ENCODE measurements at places on chromosomes 5 and 9. TPM values are rescaled to one million over a fixed set of nuclear protein-coding genes. Genes with fewer than 3 reads are reported as not detected.

SH3PXD2B gene
- total RNA-seq: 50.1 TPM

GRCh38 chr9:1837453-1838084 lies 177.6 kb upstream of the SMARCA2 start:
- DNase-seq: peak; percentile 90

DNA sequence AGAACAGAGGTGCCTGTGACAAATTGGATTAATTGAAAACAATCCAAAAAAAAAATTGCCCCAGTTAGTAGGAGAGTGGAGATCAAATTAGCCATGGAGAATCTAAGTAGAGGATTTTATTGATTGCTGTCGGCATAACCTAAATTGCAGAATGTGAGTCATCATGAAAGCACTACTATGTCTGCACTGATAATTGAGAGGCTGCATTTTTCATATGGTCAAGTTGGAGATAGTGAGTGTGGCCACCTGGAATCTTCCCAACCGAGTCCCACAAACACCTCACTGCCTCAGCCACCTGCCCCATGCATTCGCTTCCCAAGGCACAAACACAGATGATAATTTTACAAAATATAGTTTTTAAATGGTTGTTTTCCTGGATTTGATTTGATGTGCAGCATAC lies 123.7 kb downstream of the NTRK2 start:
- DNase-seq: no peak

GRCh38 chr9:83936523-83936922 lies 15.3 kb upstream of the KIF27 start:
- DNase-seq: no peak

FOXD4L5 gene
- total RNA-seq: not detected

SLC36A1 gene
- total RNA-seq: 8.2 TPM

DNA sequence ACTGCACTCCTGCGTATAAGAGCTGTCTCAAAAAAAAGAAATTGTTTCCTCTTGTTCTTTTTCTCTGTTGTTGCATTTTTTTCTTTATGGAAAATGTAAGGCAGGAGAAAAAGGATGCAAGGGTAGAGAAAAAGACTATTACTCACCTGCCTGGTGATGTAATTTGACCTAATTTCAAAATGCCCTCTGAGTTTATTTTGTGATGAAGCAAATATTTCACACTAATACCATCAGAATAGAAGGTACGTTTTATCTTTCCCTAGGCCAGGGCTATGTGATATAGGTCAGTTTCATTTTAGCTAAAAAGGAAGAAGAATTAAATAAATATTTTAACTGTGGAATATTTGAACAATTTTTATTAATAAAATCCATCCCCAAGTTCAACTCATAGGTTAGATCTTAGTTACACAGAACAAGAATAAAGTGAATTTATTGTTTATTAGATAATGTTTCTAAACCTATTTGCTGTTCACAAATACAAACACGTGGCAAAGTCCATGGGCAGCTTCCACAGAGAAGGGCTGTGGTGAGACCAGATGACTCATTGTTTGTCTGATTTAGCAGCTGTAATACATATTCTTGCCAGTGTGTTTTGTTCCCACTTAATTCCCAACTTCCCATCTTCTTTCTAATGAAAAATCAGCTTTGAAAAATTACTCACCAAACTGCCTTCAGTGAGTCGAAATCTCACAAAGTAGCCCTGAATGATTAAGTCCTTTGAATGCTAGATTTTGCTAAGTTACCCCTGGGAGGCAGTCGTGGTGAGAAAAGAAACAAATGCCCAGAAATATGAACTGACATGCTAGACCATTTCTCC lies 52.8 kb upstream of the CCDC112 start:
- DNase-seq: no peak

PHF24 gene
- total RNA-seq: 0.14 TPM

DNA sequence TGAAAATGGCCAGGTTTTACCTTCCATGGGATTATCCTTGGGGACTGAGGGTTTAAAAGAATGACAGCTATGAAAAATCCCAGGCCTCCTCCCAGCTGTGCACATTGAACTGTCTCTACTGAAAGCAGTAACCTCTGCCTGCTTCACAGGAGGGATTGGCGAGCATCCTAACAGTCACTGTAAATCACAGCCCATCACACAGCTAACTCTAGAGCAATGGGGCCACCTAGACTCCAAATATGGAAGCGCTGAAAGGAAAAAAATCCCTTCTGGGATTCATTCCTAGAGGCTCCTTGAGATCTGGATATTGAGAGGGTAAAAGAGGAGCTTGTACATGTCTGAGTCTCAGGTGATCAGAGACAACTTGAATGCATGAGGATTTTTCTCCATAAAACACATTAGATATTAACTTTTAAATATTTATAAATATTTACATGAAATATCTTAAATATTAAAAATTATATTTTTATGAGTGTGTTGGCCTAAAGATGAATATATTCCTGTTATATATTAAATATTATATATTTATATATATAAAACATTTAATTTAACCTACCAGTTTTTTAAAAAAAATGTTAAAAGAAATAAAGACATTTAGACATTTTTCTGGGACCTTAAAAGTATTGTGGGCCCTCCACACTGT lies 133.8 kb upstream of the SLC24A2 start:
- peak; percentile 91 for DNase-seq

GRCh38 chr9:132986114-132986513 lies 7.6 kb downstream of the GFI1B start:
- DNase-seq: no peak

- DNase-seq: peak; percentile 93
These were observed 1.3 kb downstream of the MOB3B start for GRCh38 chr9:27528076-27528885.

DNA sequence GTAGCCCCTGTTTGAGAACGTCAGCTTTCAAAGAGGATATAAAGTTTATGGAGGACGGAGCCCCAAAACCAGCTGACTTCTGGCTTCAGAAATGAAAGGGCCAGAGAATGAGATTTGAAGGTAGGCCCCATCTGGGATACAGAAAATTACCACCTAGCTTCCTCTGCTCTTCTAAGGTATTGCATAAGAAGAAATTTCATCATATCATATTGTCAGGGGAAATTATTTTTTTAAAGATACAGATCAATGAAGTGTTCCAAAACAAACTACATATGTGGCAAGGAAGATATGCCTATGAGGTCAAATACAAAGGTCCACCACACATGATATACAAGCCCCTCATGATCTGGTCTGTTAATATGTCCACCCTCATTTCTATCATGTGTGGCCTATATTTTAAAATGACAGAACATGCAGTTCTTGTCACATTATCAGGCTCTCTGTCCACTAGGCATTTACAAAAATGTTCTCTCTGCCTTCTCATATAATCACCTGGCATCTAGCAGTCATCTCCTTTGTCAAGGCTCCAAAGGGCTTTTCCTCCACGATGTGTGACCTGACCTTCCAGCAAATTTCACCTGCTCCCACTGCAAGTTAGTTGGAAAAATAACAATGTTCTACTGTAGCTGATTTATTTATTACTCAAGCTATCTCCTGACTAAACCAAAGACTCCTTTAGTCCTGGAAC lies 83.1 kb downstream of the DPYSL3 start:
- no peak for DNase-seq

- DNase-seq: no peak
These were observed 155.5 kb downstream of the PALM2AKAP2 start for GRCh38 chr9:109935406-109936087.

DNA sequence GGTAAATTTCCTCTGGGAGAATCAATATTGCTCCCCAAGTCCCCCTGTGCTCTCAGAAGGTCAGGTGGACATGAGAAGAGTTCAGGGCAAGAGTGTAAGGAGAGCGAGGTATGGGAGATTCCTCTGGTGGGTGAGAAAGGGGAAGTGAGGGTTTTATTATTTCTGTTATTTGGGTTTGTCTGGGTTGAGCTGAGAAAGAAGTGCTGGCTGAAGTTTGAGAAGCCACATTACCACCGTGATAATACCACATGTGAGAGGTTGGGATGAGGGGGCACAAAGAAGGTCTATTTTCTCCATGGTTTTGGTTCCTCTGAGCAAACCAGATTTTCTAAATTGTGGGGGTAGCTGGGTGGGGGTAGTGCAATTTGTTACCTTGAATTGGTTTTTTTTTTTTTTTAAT lies 350.4 kb downstream of the OSTF1 start:
- no peak for DNase-seq

DNA sequence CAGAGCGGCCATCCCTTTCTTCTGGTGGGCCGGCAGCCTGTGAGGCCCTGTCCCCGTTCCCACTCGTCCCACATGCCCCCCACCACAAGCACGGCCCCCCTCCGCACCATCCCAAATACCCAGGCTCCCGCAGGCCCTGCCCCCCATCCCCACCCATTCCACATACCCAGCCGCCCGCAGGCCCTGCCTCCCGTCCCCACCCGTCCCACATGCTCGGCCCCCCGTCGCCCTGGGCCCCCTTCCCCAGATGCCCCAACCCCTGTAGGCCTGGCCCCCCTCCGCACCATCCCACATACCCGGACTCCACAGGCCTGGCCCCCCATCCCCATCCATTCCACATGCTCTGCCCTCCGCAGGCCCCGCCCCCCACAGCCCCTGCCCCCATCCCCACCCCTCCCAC lies 11.5 kb downstream of the SLC6A19 start:
- no peak for DNase-seq

GRCh38 chr5:175765858-175766257 lies 105.5 kb upstream of the CPLX2 start:
- no peak for DNase-seq

LRRTM2 gene
- total RNA-seq: not detected

- no peak for DNase-seq
These were observed 37.3 kb upstream of the MAMDC2 start for GRCh38 chr9:70006306-70006705.

CCL21 gene
- not detected for total RNA-seq

- DNase-seq: no peak
These were observed 2.0 kb downstream of the ENC1 start for GRCh38 chr5:74638544-74638969.

- peak; percentile 97 for DNase-seq
These were observed 30.1 kb downstream of the QRFP start for GRCh38 chr9:130866474-130866965.

DNA sequence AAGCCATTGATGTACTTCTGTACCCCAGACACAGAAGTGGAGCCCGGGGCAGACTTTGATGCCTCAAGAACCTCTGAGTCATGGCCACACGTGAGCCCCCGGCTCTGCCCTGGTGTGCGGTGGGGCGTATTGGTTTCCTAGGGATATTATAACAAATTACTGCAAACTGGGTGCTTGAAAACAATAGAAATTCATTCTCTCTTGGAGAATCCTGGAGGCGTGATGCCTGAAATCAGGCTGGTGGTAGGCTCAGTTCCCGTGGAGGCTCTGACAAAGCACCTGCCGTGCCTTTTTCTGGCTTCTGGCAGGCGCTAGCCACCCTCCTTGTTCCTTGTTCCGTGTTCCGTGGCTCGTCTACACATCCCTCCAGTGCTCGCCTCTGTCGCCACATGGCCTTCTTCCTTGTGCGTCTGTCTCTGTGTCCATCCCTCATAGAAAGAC lies 24.2 kb downstream of the NEK6 start:
- DNase-seq: no peak

CCDC192 gene
- 1.3 TPM for total RNA-seq

DMGDH gene
- 0.52 TPM for total RNA-seq

- DNase-seq: no peak
These were observed 1077.7 kb upstream of the SEMA6A start for GRCh38 chr5:117652036-117652957.

PCDHB14 gene
- 4.1 TPM for total RNA-seq

ADAMTSL1 gene
- 5.0 TPM for total RNA-seq

CDKN2A gene
- 4.0 TPM for total RNA-seq

GRCh38 chr9:16278326-16278999 lies 592.0 kb downstream of the BNC2 start:
- no peak for DNase-seq

CLIC3 gene
- 0.56 TPM for total RNA-seq

GLRA1 gene
- total RNA-seq: not detected

PSD2 gene
- 0.10 TPM for total RNA-seq

DNA sequence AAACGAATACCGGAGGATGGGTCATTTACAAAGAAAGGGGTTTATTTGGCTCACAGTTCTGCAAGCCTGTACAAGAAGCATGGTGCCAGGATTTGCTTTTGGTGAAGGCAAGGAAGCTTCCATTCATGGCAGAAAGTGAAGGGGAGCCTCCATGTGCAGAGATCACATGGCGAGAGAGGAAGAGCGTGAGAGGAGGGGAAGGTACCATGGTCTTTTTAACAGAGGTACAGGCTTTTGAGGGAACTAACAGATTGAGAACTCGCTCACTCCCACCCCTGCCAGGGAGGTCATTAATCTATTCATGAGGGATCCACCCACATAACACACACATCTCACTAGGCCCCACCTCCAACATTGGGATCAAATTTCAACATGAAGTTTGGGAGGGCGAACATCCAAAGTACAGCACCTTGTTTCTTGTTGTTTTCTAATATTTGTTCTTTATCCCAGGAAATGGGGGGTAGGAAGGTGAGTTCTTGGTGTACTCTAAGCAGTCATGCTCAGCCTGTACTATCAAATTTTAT lies 18.5 kb downstream of the TMC1 start:
- DNase-seq: peak; percentile 28

DNA sequence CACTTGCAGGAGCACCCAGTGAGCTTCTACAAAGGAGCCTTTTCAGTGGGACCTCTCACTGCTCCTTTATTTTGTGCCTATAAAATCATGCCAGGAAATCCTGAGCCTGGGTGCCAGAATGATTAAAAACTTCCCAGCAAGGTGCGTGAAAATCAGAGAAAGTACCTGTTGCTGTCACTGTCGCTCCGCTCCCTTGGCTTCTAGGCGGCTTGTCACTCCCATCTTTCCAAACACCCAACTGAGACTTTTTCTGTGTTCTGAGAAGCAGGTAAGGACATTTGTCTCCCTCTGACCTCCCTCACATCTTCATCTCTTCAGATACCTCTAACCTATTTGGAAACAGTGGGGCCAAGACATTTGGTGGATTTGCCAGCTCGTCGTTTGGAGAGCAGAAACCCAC lies 53.9 kb downstream of the FAM78A start:
- DNase-seq: no peak

DAB2 gene
- total RNA-seq: 8.4 TPM

DNA sequence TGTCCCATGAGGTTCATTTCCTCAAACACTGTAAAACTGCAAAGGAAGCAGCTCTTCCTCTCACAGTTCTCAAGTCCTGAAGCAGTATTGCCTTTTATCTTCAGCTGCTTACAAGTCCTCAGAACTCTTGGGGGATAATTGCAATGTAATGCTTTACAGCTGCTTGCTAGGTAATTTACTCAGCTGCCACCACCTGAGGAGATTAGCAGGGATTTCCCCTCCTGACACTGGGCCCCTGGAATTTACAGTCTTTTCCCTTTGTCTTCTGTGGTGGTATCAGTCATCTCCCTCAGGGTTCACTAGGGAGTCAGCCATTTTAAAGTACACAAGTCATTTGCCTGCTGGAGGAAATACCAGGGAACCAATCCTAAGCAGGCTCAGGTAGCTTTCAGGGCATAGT lies 754.3 kb upstream of the GRAMD2B start:
- peak; percentile 33 for DNase-seq

GRCh38 chr5:81151546-81151945 lies 81.6 kb upstream of the CKMT2 start:
- no peak for DNase-seq

GRCh38 chr9:34440017-34440416 lies 18.4 kb downstream of the FAM219A start:
- DNase-seq: no peak

RBM22 gene
- 30.7 TPM for total RNA-seq

All from GM23338 (cell line).